ENCODE measurements at places on chromosomes 13 and 19.

DNA sequence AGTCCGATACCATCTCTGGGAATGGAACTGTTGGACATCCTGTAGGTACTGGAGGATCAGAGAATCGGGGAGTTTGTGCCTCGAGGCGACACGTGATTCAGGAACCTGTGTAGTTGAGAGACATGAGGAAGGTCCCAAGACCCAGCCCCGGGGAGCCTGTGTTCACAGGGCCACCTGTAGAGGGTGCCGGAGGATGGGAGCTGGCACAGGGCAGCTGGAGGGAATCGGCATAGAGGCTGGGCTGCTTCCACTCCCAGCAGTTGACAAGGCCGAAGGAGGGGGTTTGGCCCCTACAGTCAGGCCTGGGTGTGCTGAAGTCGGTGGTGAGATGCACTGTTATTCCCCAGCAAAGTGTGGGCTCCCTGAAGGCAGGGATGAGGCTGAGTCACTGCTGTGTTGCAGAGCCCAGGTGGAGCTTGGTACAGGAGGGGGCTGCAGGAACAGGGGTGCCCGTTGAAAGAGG, 2.5 kb upstream of the ISYNA1 start:
- DNase-seq, result no peak

DNA sequence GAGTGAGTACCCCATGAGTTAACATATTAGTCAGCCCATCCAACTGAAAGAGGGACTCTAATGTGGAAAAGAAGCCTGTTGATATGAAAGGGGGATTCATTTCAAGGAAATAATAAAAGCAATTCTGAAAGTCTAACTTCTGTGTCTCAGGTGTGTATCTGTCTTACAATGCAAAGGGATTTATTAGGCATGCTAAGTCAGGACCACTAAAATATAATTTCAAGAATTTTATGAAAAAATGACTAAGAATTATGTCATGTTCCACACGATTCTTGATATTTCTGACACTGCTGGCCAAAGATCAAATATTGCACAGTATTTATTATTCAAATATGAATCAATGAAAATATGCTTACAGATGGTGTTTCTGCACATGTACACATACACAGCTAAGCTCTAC, 130.8 kb downstream of the KLF12 start:
- DNase-seq, result no peak

- DNase-seq, result no peak
These were observed 37.9 kb downstream of the ARHGAP35 start for GRCh38 chr19:46898731-46899130.

DNA sequence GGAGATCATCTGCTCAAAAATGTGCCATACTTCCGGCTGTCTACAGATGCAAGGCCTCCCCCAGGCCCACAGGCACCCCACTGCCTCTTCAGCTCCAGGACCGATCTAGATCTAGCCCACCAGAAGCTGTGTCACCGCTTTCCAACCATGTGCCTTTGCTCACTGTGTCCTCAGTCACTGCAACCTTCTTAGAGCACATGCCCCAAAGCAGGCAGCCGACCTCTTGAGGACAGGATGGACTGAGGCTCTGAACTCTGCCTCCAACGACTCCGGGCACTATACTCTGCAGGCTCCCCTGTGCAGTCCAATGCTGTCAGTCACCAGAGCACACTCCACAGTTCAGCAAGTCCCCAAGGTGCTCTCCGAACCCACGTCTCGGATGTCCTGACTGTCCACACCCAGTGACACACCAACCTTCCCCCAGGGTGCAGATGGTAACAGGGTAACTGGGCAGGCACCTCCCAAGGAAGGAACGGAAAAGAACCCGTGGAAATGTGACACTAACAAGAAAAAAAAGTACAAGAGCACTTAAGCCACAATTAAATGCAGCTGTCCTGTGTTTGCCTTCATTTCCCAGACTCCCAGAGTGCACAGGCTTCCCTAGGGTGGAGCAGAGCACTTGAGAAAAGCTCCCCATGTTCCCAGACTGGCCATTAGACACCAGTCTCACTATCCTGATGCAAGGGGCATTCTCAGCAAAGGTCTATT, 4.8 kb downstream of the STK24 start:
- no peak for DNase-seq

GRCh38 chr13:79011179-79011578, 352.2 kb upstream of the OBI1 start:
- DNase-seq, result no peak

DNA sequence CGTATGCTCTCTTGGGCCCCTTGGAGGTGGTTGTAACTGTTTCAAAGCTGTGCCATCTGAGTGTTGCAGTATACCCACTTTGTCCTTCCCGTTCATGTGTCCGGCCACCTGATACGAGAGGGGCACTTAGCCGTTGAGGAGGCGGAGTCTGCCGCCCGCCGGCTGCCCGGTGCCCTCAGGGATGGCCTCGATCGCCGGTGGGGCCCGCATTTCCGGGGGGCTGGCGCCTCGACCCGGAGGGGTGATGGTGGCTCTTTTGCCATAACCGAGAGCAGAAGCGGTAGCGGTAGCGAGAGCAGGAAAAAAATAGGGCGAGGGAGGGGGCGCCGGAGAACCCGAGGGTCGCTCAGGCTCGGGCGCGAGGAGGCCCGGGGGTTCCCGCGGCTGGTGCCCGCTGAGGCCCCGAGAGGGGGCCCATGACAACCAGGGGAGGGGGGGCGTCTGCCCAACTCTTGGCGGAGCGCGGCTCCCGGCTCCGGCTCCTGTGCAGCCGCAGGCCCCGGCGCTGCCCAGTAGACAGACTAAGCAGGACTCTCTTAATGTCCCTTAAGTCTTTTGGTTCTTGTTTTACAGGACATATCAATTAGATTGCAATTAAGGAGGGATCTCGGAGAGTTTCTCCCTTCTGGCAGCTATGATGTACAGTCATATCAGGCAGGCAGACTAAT, 342.7 kb upstream of the SGCG start:
- no peak for DNase-seq

- no peak for DNase-seq
These were observed 40.8 kb upstream of the ISYNA1 start for GRCh38 chr19:18478545-18479311.

DNA sequence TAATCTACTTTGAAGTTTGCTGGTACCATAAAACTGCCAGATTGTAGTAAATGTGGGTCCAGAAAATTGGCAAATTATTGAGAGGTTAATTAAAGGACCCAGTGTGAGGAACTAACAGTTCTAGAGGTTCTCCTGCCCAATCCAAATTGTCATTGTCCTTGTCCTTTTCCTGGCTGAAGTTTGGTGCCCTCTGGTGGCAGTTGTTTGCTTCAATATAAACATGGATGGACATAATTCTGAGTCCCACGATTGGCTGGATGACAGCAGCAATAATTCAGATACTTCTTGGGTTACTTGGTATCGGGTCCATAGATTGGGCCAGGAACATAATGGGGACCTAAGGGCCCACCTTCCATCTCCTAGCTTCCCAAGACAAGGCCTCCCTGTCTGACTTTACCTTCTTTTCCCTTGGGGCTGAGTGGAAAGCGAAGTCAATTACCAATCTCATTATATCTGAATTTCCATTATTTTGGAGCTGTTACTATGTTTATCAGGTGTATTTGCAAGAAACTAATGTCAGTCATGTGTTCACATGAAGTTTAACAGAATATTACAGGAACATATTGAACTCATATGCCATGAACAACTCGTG, 33.8 kb upstream of the GARRE1 start:
- peak; percentile 49 for DNase-seq

GRCh38 chr19:7971553-7972520, 28.4 kb upstream of the TIMM44 start:
- DNase-seq, result no peak

DNA sequence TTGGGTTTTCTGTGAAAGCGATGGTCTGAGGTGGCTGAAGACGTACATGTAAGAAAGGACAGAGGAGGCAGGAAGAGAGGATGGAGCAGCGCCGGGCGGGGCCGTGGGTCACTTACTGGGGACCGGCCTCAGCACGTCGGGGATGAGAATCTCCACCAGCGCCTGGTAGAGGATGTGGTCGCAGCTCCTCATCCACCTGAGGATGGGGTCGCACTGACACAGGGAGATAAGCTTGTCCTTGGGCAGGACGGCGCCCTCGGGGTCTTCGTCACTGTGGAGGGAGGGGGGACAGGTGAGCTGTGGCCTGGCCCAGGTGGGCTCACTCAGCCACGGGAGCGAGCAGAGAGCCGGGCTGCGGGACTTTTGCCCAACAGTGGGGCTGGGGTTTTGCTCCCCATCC, 29.0 kb upstream of the RANBP3 start:
- DNase-seq, result no peak

DNA sequence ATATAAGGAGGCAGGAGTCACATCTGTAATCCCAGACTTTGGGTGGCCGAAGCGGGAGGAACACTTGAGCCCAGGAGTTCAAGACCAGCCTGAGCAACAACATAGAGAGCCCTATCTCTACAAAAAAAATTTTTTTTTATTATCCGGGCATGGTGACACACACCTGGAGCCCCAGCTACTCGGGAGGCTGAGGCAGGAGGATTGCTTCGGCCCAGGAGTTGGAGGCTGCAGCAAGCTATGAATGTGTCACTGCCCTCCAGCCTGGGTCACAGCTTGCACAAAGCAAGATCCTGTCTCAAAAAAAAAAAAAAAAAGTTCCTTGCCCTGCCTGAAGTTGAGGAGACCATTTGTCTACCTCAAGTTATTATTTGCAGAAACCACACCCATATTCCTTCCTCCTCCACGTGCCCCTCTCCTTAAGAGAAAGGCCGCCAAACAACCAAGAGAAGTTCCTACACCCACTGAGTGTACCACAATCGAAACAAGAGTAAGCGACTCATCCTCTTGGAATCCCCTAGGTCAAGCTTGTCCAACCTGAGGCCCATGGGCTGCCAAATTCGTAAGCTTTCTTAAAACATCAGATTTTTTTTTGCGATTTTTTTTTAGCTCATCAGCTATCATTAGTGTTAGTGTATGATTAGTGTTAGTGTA, 2.2 kb downstream of the ABCC4 start:
- no peak for DNase-seq

DNA sequence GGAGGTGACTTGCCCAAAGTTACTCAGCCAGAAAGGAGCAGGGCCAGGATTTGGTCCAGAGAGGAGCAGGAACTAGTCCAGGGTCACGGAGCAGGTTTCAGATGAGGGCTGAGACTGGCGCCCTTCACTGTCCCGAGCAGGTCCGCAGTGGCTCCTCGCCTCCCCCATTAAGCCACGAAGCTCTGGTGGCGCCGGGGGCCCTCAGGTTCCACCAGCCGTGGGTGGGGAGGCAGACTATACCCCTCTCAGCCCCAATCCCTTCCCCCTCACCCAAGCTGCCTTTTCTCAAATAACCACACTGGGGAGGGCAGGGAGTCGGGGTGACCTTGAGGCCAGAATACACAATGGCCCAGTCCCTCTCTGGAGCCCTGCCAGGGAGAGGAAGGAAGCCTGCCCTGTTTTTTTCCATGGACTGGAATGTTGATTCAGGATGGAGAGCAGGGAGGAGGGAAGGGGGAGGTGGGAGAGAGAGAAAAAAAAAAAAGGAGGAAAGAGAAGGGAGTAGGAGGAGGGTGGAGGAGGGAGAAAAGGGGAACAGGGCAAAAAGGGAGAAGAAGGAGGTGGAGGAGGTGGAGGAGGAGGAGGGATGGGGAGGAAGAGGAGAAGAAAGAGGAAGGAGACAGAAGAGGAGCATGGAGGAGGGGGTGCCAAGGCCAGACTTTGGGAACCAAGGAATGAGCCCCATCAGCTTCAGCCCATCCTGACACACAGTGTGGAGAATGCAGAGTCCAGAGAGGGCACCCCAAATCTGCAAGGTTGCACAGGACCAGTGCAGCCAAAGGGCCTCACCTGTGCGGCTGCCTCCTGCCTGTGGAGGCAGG, 19.7 kb downstream of the CEACAM16 start:
- DNase-seq, result no peak

DNA sequence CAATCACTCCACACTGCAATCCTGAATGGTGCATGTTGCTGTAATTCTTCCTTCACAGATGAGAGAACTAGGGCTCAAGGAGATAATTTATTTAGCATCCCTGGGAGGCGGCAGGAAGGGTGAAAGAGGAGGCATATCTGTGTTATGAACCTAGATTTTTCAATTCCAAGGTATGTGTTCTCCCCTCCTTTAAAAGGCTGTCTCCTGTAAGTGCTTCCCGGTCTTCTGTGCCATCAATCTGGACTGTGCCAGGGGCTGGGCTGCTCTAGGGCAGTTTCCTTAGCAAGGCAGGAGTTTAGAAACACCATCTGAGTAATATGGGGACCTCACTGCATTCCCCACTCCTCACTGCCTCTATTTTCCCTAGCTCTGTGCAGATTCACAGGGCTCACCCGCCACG, 185.0 kb downstream of the RFC3 start:
- DNase-seq, result no peak

- DNase-seq, result no peak
These were observed 832.0 kb upstream of the SLITRK5 start for GRCh38 chr13:86839221-86839620.

DNA sequence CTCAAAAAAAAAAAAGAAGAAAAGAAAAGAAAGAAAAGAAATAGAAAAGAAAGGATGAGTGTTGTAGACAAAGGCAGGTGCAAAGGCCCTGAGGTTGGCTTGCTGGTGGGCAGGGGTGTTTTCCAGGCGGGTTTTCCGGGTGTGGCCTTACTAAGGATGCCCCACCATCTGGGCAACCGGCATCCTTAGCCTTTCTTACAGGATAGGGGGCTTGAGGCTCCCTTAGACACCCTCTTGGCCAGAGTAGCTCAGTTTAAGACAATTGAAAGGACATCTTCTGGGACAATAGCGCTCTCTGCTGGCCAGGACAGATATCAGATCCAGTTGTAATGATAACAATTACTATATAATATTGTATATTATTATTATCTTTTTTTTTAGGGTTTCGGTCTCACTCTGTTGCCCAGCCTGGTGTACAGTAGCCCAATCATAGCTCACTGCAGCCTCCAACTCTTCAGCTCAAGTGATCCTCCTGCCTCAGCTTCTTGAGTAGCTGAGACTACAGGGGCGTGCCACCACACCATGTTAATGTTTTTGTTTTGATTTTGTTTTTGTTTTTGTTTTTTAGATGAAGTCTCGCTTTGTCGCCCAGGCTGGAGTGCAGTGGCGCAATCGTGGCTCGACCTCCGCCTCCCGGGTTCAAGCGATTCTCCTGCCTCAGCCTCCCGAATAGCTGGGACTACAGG, 1.4 kb upstream of the QTRT1 start:
- peak; percentile 66 for DNase-seq

DNA sequence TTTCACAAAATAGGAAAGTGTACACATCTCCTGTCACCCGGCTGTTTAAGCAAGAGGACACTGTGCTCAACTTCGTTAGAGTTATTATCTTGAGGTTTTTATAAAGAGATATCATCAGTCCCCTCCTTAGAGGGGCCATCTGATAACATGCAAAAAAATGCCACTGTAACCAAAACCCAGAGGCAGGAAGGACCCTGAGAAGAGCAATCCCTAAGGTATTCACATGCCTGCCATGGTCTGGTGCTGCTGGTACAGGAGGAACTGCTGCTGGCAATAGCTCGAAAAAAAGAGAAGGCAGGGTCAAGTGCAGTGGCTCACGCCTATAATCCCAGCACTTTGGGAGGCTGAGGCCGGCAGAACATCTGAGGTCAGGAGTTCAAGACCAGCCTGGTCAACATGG, 12.8 kb upstream of the CEACAM3 start:
- no peak for DNase-seq

DNA sequence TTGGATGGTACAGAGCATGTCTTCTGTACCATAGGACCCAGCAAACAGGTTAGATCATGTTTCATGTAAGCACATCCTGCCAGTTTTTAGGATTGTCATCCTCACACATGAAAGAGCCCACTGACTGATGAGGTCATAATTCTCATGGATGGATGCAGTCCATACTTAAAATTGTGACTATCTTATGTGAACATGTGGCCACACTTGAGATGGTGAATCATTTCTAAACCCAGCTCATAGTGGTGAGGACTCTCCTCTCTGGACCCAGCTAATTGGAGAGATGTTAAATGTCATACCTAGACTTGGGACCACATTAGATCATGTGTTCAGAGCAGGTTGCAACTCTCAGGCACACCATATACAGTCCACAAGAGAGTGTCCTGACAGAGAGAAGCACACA, 24.8 kb upstream of the ZNF254 start:
- DNase-seq, result no peak
